Left renal cortex interstitium (tissue), 4 donors: ENCODE measurements at places on chromosomes 2 and 18. TPM values are rescaled to one million over a fixed set of nuclear protein-coding genes. Genes with fewer than 3 reads are reported as not detected.

DNA sequence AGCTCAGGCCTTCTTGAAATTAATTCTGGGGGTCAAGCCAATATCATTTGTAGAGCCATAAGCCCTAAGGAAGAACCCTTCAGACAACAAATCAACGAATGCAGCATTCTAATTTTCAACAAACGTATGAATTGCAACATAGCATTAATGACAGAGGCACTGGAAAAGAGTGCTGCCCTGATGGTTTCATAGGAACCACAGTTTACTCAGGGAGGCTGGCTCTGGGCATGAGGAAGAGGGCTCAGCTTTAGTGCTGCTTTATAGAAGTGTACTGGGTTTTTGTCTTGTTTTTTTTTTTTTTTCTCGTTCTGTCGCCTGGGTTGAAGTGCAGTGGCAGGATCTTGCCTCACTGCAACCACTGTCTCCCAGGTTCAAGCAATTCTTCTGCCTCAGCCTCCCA, 36.1 kb upstream of the CAB39 start:
- no peak for DNase-seq

FARSB gene
- 29.2 TPM for polyA plus RNA-seq

DNA sequence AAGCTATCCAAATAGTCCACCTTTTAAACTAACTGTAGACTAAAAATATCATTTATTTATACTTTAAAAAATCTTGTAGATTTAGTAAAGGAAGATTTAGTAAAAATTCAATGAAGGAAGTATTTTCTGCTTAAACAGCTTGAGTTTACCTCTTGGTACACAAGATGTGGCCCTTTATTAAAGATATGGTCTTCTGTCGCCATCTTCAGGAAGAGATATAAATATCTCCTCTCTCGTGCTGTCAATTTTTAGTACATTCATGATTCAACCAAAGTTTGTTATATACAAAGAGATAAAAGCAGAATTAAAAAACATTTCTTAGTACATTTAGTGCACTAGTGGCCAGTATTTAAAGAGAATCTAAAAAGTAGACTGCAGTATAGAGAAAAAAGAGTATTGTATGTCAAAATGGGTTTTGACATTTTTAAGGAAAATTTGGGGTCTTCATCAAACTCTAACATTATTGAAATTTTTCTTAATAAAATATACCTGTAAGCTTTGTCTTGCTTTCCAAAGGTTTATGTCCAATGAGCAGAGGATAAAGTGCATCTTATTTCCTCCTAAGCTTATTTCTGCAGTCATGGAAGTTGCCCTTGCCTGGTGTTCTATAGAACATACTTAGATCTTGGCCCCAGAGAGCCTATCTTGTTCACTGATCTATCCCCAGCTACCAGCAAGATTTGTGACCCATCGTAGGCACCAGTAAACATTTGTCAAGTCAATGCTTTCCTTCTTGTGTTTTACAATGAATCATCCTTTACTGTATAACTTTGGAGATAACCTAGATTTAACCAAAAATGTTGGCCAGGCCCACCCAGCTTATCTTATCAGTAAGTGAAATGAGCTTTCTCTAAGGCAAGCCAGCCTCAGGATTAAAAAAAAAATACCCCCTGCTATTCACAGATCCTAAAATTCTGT, 18.5 kb upstream of the EML6 start:
- no peak for DNase-seq

DGUOK gene
- 73.4 TPM for polyA plus RNA-seq

DNA sequence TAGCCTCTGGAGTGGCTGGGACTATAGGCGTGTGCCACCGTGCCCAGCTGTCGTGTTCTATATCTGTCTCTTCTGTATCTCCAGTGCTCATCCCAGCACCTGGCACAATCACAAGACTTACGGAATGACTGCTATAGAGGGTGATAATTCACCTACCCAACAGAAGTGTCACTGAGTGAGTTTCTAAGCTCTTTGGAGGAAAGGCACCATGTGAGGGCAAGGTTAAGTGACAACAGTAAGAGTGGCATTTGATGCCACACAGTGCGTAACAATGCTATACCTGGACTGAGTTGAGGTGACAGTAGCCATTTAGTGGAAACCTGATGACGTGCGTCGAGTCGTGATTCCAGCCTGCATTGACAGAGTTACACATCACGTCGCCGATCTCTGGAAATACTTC, 89.0 kb downstream of the KCTD1 start:
- DNase-seq = no peak
